ENCODE measurements at places on chromosomes 13 and 19.

DNA sequence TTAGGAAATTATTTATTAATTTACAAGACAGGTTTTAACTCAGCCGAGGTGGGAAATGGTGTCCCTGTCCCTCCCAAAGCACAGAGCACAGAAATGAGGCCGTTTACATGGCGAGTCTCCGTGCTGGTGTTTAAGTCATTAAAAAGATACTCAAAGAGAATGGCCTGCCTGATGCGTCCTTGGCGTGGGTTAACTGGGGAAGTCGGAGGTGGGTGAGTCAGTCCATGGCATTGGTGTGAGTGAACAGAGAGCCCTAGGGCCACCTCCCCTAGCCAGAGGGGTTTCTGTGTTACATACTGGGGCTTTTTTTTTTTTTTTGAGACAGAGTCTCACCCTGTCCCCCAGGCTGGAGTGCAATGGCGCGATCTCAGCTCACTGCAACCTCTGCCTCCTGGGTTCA lies 3.9 kb downstream of the FEM1A start:
- DNase-seq: no peak

DNA sequence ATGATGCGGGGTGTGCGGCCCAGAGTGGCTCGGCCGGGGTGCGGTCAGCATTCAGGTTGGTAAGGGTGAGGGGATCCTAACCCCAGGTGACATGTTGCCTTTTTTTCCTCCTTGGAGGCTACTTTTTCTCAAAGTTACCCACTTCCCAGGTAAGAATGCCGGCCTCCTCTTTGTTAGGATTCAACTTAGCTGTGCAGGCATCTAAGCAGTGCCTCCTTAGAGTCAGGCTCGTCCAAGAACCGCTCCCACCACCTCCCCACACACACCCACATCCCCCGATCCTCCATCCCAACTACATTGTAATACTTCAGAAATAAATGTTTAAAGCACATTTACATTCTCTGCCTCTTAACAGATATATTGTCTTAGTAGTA lies 733 bp upstream of the ENOX1 start:
- DNase-seq: no peak

GRCh38 chr13:39676315-39676876 lies 20.9 kb downstream of the COG6 start:
- no peak for DNase-seq

DNA sequence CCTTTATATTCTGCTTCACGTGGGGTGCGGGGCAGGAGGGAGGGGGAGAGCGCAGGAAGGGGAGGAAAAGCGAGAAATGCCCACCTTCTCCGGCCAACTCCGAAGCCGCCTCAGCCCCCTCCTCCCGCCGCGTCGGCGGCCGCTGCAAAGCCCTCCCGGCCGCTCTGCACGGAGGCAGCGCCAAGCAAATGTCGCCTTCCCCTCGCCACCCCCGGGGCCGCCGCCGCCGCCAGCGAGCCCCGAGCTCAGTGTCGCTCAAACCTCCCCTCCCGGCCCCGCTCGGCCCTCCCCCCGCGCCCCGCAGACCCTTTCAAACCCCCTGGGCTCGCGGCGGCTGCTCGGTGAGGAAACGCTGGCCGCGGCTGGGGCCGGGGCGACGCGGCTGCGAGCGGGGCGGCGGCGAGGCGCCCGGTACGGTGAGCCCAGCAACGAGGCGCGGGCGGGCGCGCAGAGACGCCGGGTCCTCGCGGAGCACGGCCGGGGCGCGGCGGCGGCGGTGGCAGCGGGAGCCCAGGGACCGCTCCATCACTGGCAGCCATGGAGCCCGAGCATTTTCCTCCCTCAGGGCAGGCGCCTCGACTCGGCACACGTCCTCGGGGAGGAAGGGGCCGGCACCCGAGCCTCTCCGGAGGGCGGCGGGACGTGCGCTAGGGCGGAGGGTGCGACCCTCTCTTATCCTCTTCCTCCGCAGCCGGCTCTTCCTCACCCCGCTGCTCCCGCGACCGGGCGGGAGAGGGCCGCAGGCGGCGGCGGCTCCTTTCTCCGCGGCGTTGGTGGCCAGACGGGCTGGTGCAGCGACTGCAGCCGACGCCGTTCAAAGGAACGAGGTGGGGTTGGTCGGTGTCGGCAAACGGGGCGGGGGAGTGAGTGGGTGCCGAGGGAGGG lies 463 bp upstream of the TSC22D1 start:
- no peak for DNase-seq

DNA sequence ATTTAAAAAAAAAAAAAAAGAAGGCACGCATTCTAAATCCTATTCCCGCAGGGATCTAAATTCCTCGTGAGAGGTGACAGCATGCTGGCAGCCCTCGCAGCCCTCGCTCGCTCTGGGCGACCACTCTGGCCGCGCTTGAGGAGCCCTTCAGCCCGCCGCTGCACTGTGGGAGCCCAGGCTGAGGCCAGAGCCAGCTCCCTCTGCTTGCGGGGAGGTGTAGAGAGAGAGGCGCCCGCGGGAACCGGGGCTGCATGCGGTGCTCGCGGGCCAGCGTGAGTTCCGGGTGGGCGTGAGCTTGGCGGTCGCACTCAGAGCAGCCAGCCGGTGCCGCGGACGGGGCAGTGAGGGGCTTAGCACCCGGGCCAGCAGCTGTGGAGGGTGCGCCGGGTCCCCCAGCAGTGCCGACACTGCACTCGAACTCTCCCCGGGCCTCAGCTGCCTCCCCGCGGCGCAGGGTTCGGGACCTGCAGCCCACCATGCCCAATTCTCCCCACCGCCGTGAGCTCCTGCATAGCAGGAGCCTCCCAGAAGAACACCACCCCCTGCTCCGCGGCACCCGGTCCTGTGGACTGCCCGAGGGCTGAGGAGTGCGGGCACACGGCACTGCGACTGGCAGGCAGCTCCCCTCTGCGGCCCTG lies 553.9 kb downstream of the LMO7 start:
- no peak for DNase-seq

DNA sequence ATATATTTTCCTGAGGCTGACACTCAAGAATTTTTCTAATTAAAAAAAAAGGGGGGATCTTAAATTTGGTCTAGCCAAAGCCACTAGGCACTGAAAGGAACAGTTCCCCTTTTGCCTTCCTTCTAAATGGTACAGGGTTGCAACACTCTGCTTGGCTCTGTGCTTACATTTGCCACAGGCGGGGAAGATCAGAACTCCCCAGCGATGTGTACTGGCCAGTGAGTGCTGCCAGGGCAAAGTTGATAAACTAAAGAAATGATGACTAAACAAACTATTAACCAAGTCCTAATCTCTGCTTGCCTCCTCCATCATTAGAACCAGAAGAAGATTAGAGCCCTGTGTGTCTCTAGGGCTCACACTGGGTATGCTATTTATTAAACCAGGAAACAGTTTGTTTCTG lies 75.3 kb upstream of the SCEL start:
- DNase-seq: no peak

GRCh38 chr19:55088543-55089341 lies 13.1 kb downstream of the EPS8L1 start:
- no peak for DNase-seq

- no peak for DNase-seq
Observed at GRCh38 chr13:84902243-84902642, 897.0 kb downstream of the SLITRK6 start.

GRCh38 chr13:39915418-39915817 lies 260.0 kb downstream of the COG6 start:
- no peak for DNase-seq

- DNase-seq: no peak
Observed at GRCh38 chr13:113297370-113298042, 467 bp downstream of the LAMP1 start.

GRCh38 chr19:35670686-35671085 lies 4.4 kb downstream of the UPK1A start:
- no peak for DNase-seq

- no peak for DNase-seq
Observed at GRCh38 chr19:30062065-30062906, 120.2 kb downstream of the URI1 start.

DNA sequence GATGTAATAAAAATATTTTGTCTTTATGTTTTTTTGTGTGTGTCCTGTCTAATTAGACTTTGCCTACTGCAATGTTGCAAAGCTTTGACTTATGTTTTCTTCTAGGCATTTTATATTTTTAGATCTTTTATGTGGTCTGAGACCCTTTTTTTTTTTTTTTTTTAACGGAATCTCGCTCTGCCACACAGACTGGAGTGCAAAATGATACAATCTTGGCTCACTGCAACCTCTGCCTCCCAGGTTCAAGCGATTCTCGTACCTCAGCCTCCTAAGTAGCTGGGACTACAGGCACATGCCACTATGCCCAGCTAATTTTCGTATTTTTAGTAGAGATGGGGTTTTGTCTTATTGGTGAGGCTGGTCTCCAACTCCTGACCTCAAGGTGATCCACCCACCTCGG lies 8.5 kb upstream of the ZNF304 start:
- DNase-seq: no peak

GRCh38 chr13:45943120-45943519 lies 91.6 kb upstream of the SIAH3 start:
- no peak for DNase-seq

- no peak for DNase-seq
Observed at GRCh38 chr13:46553886-46554858, 1.2 kb downstream of the LRCH1 start.

DNA sequence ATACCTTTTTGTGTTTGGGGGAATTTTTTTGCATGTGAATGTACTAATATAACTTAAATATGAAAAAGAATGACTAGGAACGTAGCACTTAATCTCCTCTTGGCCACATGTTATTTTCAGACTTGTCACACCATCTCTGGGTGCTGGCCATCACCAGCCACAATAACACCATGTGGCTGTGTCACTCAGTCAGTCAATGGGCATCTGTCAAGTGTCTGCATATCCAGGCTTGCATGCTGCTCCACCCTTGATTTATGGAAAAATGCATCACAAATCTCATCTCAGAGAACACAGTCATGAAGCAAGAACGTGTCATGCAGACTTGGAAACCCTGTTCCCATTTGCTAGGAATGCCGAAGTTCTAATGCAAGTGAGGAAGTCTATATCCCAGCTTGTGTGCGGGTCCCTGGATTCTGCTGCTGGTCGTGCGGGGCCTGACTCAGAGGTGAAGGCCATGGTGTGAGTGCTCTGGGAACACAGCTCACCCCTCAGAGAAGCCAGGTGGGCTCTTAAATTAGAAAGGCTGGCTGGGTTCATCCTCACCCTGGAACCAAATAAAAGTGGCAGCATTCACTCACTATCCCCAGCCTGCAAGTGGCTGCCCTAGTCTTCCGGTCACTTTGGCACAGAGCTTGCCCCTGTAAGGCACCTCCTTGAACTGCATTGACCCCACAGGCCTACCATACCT lies 53.6 kb upstream of the ARHGEF7 start:
- peak; percentile 64 for DNase-seq

DNA sequence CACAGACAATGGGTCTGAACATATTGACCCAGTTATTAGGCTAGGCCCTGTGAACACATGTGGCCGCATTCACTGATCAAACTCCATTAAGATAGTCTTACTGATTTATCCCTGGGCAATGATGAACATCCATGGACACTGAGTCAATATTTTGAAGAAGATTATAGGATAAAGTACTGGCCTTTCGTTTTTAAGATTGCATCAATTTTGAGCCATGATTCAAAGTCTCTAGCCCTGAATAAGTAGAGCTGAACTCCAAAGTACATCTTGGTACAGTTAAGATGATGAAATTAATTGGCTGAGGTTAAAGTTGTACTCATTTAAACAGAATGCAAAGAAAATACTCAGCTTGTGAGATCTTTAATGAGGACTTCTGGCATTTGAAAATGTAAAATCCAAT lies 1581.9 kb downstream of the EFNB2 start:
- no peak for DNase-seq

- no peak for DNase-seq
Observed at GRCh38 chr13:109148243-109148642, 518.8 kb downstream of the MYO16 start.

- DNase-seq: no peak
Observed at GRCh38 chr13:110299283-110299840, 7.6 kb downstream of the COL4A1 start.

DNA sequence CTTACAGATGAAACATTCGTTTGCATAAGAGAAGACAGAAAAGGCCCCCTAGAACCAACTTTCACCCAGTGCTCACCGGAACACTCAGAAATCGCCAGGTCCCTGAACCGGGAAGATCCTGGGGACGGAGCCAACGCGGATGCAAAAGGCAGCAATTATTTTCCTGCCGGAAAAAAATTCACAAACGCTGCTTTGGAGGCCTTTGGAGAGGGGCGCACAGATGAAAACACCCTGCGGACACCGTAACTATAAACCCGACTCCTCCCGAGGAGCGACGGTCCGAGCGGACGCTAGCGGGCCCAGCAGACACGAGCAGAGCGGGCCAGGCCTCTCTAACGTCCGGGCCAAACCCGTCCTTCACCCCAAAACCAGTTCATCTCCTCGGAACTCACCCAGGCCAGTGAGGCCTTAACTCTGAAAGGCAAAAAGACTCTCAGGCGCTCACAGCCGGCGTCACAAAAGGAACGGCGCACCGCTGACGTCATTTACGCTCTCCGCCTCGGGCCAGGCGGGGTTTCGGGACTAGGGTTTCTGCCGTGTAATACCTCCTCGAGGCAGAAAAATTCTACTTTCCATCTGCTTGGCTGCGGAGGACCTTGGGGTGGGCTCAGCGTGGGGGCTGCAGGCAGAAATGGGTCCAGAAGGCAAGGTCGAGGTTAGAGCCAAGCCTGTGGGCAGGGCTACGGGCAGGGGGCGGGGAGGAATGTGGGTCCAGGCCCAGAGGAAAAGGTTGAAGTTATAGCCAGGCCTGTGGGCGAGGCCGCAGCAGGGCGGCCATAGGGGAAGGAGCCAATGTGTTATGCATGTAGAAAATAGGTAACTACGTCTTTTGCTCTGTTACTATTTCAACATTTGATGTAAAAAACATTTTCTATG lies at the start of gene ZNF426:
ZNF426 (minus strand) TSS at position 463 of the 876 bp plus-strand sequence. CDS start 2,413 bp downstream, outside the sequence.
- DNase-seq: no peak

GRCh38 chr19:52007451-52007805 lies 583 bp downstream of the ZNF615 start:
- DNase-seq: no peak

DNA sequence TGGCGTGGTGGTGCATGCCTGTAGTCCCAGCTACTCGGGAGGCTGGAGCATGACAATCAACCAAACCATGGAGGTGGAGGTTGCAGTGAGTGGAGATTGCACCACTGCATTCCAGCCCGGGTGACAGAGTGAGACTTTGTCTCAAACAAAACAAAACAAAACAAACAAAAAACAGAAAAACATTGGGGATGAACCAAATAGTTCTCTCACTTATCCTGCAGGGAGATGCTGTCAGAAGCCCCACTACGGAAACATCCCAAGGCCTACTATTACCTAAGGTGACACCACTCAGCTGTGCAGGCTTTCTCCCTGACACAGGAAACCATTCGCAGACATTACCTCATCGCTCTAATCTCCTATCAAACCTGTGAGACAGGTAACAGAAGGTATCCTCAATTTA lies 113.5 kb downstream of the FOXO1 start:
- no peak for DNase-seq
